ENCODE measurements at places on chromosomes 12 and 14.
A peak's percentile ranks its signal among the peaks of the same experiment; 100 is the strongest.

DNA sequence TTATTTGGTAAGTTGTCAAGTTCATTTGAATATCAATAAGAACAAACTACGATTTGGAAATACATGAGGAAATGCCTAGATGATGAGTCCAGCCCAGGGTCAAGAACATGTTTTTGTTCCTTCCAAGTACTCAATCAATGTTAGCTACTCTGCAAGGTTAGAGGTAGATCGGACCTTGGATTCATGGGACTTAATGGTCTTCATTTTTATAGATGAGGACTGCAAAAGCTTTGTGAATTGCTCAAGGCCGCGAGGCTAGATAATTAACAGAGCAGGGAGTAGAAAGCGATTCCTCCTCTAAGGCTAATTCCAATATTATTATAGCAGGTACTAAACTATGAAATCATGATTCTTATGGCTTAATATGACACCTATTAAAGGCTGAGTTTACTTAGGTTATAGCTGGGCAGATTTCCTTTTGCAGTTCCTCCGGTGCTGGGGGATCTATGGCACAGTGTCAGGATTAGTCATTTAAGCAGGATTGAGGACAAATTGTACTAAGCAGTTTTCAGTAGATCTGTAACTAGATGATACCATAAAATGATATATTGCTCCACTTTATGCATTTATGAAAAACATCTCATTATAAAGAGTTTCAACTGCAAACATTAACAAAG, 19.8 kb downstream of the NR1H4 start:
- no peak for DNase-seq

DNA sequence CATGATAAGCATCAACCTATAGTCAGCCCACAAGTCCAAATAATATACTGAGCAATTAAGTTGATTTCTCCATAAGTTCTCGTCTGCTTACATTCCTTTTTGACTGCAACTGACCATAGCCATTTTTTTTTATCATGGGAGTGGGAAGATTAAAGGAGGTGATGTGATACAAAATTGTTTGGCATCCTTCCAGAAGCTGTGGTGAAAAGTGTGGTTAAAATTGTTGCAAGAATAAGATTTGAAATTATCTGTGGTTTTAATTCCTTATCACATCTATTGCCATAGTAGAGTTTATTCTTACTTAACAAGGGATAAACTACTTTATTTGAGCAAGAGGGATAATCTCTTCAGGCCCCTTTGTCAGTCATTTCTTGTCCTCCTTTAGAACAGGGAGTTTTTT, 50.7 kb downstream of the LIN52 start:
- DNase-seq: no peak

DNA sequence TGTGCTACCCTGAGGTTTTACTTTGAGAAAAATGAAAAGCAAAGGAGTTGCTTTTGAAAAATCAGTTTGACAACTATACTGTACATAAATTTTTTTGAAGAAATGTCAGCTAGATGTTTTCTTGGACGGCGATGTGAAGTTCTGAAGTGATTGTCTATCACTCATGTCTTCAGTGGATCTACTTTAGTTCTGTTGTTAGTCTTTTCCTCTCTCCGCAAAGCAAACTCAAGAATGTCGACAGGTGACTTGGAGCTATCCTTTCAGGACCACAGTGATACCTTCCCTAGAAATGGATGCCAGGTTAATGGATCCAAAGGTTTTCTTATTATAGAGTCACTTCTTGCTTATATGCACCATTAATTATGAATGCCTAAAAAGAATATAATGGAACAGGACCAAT, 1.2 kb downstream of the PTPRO start:
- no peak for DNase-seq

GRCh38 chr12:47801170-47801903, 18.4 kb downstream of the HDAC7 start:
- DNase-seq: no peak

- DNase-seq: no peak
Measured at GRCh38 chr14:63890553-63890952, 37.7 kb downstream of the SYNE2 start.

- no peak for DNase-seq
Measured at GRCh38 chr12:115172521-115172920, 488.5 kb upstream of the TBX3 start.

- no peak for DNase-seq
Measured at GRCh38 chr12:6775185-6776174, 3.2 kb downstream of the LAG3 start.

GRCh38 chr12:68919581-68920239, 13.3 kb downstream of the CPM start:
- no peak for DNase-seq

- no peak for DNase-seq
Measured at GRCh38 chr14:95956601-95957460, 80.2 kb downstream of the TUNAR start.

- DNase-seq: no peak
Measured at GRCh38 chr12:39617887-39618286, 1.7 kb downstream of the ABCD2 start.

DNA sequence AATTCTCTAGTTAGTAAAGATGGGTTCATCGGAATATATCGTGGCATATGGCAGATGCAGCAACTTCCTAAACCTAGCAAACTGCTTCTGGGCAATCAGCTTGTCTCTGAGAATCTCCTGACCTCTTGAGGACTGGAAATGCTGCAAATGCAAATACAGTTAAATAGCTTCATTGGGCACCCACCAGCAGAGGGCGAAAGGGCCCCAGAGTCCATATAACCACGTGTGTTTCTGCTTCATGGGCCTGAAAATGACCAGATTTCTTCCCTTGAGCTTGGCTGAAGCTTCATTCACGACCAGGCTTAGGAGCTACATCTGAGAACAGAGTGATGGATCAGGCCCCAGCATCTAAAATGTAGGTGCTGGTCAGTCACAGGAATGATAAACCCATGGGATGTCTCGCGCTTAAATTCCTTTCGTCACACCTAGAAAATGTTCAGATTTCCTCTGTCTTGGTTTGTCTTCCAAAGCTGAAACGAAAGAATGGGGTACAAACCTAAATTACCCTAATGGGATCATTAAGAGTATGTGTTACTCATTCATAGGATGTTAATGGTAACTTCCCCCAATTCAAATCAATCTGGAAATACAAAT, 1482.5 kb upstream of the TMEM132C start:
- DNase-seq: peak; percentile 48

DNA sequence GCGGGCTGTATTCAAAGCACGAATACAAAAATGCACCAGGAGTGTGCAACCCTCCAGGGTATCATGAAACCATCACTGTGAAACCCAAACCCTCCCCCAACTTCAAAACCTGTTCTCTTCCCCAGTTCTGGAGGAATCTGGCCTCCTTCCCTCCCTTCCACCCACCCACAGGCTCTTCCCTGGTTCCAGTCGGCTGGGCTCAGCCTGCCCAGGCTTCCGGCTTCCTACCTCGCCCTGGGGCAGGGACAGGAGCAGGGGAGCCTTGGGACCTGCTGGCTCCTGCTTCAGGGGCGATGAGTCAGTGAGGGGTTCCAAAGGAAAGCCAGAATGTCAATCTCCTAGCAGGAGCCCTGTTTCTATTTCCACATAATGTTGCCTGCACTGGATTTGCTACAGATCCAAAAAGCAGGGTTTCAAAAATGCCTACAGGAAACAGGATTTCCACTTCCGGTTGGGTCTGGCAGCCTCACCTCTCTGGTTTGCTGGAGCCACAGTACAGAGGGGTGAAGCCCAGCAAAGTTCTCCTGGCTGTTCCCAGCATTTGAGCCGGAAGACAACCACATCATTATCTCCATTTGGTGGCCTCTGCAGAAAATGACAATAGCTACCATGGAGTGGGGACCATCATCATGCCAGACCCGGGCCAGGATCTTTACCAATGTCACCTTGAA, 278.3 kb downstream of the DPF3 start:
- no peak for DNase-seq

DNA sequence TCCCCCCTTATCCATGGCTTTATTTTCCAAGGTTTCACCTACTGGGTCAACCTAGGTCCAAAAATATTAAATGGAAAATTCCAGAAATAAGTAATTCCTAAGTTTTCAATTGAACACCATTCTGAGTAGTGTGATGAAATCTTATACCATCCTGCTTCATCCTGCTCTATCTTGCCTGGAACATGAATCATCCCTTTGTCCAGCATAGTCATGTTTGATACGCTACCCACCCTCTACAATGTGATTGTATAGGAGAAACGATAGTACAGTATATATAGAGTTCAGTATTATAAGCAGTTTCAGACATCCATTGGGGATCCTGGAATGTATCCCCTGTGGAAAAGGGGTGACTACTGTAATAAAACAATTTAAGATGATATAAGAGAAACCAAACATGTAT, 62.2 kb downstream of the IFNG start:
- DNase-seq: no peak

DNA sequence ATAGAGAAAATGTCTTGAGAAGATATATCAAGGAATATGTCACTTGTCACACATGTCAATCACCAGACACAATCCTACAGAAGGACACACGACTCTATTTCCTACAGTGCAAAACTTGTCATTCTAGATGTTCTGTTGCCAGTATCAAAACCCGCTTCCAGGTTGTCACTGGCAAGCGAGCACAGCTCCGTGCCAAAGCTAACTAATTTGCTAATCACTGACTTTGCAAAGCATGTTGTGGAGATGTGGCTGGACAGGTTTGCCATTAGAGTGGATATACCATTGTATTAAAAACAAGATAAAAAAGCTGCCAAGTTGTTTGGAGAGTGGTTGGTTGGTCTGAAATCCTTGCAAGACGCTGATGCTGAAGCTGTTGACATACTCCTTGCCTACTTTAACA, 7.9 kb upstream of the SGPP1 start:
- no peak for DNase-seq

DNA sequence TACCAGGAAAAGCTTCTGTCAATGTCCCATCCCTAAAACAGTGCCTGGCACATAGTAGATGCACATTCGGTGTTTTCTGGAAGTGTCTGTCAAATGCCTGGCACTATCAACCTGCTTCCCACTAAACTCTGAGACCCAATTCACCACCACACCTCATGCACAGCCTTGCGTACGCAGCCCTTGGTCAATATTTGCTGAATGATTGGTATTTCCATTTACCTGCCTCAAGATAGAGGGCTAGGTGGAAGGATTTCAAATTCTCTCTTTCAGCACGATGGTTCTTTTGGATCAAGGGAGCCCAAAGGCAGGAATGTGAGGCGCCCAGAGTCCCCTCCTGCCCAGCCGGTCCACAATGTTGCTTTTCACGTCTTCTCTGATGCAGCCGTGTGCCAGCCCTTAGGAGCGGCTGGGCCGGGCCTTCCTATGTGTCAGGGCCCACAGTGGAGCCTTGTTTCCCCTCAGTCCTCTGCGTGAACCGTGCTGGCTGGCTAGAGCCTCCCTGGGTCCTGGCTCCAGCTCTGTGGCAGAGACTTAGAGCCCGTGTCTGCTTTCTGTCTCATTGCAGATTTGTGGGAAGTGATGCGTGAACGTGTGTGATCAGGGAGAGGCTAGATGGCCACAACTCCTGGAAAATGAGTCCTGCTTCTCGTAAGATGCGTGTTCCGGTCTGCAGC, 99.9 kb upstream of the RFLNA start:
- no peak for DNase-seq

GRCh38 chr14:76715101-76715500, 46.2 kb upstream of the VASH1 start:
- DNase-seq: no peak

DNA sequence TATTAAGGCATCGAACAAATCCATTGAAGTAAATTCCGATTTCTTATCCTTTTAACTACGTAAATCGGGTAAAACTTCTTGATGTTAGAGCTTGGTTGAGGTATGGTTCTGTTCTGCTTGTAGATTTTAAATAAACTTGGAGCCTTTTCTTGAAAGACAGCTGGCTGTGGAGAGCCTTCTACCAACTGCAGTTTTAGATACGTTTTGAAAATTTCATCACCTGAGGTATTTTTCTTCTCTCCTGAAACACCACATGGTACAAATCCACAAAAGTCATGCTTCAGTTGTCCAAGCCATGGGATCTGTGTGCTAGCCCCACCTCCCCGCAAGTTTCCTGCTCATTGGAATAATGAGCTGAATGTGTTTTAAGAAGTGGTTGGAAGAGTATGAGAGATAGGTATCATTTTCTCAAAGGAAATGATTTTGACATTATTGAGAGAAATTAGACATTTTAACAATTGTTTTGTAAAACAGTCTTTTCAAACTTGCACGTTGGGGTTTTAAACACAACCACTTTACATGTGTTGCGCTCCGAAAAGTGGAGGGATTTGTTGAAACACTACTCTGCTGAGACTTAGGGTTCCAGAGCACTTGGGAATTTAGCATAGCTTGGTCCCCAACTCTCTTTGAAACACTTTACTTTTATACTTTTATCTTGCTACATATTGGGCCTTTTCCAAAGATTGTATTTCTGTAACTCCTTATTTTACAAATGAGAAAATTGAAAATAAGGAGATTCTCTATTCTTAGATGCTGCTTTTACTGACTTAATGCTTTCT, 1.4 kb downstream of the PPM1A start:
- DNase-seq: peak; percentile 3

DNA sequence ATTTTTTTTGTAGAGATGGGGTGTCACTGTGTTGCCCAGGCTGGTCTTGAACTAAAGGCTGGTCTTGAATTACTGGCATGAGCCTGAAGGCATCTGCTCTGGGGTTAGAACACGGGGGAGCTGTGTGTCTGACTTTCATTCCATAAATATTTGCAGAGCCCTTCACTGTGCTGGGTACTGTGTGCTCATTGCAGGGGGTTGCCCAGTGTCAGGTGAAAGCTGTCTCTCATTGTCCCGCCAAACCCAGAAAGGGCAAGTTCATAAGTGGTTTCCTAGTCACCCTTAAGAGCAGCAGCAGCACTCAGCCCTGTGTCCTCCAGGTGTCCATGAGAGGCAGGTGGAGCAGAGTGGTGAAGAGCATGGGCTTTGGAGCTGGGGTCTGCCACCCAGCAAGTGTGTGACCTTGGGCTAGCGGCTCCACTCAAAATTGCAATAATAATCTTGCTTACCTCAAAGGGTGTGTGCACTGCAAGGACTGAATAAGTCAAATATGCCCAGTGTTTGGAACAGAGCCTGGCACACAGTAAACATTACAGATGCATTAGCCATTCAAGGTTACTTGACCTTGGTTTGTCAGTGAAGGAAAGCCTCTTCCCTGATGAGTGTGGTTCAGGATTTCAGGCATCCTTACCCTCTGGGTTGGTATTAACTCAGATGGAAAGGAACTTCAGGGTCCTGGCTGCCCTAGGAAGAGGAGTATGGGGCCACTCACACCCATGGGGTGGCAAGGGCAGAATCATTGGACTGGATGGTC, 4.4 kb upstream of the SMIM41 start:
- DNase-seq: no peak

Measured in head of caudate nucleus (tissue), 42 donors.